Ascending aorta (tissue), 2 donors: ENCODE measurements at places on chromosomes 6 and 20. TPM values are rescaled to one million over a fixed set of nuclear protein-coding genes. Genes with fewer than 3 reads are reported as not detected.

DNA sequence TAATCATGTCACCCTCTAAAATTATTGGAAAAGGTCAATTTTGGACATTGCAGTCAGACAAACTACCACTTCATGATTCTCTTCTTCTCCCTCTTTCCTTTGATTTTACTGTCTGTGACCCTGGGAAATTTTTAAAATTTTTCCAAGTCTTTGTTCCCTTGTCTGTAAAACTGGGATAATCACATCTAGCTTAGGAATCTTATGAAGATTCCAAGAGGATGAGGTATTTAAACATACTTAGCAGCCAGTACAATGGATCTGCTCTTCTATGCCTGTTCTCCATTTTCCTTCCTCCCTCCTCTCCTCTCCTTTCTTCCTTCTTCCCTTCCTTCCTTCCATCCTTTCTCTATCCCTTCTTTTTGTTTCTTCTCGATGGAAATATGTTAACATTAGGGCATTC lies 651.6 kb upstream of the MARCKS start:
- H3K27ac ChIP-seq, result no peak overlapping the region
- H3K4me3 ChIP-seq, result no peak overlapping the region
- DNase-seq, result no peak

DNA sequence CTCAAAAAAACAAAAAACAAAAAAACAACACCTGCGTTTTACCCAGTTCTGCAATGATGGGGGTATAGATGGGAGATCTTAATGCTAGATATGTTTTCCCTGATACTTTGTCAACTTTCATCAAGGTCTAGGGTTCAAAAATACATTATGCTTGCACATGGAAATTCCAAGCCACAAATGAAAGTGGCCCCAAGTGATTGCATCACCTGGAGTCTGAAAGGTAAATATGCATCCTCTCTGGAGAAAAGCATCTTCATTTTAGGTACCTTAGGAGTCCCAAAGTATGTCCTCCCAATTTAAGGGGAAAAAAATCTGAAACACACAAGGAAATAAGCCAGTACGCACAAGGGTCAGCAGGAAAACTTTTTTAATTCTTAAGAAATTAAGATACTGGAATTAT lies 12.6 kb upstream of the ZC3H12D start:
- no peak for DNase-seq
- H3K4me3 ChIP-seq, result no peak overlapping the region
- H3K4me1 ChIP-seq, result no peaks in the 10 kb centered on the region
- H3K27ac ChIP-seq, result no peak overlapping the region
- no peaks in the 10 kb centered on the region for H3K27me3 ChIP-seq
- no peaks in the 10 kb centered on the region for H3K36me3 ChIP-seq

DNA sequence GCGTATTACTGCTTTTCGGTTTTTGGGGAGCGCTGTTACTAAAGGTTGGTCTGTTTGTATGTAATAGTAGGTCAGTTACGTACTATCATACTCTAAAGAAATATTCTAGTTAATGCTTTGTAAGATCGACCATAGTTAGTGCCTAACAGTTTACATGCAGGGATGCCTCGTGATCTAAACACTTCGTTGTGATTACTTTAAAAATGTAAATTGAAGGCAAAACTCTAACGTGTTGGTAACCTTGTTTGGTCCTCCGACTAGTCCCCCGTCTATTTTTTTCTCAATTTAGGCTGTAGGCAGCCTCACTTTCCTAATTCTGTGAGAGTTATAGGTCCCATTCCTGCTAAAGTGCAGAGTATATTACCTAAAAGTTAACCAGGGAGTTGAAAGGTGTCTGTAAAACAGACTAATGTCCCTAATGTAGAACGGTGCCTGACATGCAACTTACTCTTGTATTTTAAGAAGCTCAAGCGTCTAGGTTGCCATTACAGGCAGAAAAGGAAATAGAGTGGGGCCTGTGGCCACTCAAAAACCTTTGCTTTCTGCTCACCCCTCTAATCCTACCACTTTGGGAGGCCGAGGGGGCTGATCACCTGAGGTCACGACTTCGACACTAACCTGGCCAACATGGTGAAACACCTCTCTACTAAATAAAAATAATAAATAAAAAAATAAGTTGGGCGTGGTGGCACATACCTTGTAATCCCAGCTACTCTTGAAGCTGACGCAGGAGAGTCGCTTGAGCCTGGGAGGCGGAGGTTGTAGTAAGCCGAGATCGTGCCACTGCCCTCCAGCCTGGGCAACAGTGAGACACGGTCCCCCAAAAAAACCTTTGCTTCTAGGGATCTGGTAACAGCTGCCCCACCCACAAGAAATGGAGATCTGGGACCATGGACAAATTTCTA lies 37.8 kb downstream of the HFE start:
- H3K4me3 ChIP-seq, result peak overlapping the region; percentile 72
- H3K27me3 ChIP-seq, result no peaks in the 10 kb centered on the region
- H3K27ac ChIP-seq, result peak overlapping the region; percentile 90
- peaks cover 24% of the 10 kb centered on the region for H3K4me1 ChIP-seq
- DNase-seq, result no peak

DNA sequence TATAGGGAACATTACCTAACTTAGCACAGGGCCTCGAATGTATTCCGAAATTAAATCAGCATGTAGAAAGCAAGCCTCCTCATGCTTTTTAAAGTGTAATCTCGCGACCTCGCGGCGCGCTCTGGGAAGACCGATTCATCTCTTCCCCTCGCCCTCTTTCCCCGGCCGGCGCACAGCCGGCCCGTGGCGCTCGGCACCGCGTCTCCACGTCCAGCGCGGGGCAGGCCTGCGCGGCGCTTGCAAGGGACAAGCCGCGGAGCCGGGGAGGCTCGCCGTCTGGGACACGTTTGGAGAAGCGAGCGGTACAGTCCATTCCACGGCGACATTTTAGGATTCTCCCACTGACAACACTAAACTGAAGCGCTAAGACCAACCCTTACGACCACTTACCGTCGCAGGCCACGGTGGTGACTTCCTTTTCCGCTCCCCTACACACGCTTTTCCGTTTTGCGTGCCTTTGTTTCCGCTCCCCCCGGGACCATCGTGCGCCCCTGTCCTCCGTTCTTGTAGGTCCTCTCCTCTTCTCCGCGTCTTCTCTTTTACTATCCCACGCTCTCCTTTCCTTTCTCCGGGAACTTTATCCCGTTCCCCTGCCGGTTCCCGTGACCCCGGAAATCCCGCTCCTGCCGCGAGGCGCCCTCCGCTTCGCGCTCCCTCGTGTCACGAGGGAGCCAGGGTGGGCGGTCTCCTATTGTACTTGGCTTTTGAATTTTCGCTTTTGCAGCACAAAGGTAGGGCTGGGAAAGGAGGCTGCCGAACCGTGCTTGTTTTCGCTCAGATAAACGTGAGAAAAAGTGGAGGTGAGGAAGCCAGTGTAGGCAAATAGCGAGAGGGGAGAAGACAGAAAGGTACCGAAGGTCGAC lies at the start of gene ECHDC1:
Gene ECHDC1 (minus strand): TSS at position 664 of the 863 bp plus-strand sequence. CDS start 12,581 bp downstream, outside the sequence.
- no peaks in the 10 kb centered on the region for H3K27me3 ChIP-seq
- no peak for DNase-seq
- no peaks in the 10 kb centered on the region for H3K4me1 ChIP-seq
- peak within 1 kb of the TSS; percentile 66 for H3K27ac ChIP-seq
- H3K36me3 ChIP-seq, result no peaks in the 10 kb centered on the region

BMP5 gene
- not detected for total RNA-seq

MED20 gene
- 13.5 TPM for total RNA-seq
